ENCODE measurements at places on chromosomes 11 and 22.
A peak's percentile ranks its signal among the peaks of the same experiment; 100 is the strongest.

DNA sequence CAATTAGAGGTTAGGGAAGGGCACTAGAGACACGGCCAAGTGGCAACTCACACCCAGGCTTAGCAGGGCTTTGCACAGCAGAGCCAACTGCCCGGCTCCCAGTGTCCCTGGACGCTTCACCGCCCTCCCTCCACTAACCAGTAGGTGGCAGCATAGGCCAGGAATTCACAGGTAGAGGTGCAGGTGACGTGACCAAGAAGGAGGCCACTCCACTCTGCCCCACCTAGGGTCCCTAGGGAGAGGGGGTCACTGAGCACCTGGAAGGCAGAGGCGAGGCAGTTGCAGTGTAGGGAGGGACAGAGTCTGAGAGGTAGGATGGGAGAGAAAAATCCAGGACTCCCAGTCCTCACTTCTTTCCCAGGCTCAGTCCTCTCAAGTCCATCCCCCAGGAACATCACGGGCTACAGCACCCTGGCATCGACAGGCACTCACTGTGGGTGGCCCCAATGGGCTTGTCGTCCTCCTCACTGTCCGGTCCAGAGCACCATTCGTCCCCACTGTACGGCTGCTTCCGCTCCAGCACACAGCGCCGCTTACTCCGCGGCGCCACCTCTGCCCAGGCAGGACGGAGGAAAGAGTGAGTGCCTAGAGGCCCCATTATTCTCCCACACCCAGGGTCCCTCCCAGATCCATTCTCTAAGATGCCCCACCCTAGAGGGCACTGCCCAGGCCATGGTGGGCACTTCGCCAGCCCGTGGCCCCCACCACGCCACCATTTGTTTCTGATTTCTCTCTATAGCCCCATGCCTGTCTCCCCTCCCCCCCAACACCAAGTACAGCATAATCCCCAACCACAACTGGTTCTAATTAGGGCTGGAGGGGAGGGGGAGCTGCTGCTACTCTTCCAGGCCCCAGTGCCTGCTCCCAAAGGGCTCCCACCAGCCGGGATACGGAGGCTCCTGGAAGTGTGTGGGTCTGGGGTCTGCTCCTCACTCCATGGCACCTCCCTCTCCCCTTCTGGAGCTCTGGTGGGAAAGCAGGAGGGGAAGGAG is 18.4 kb downstream of the BCL9L start:
- peak; percentile 81 for DNase-seq

DNA sequence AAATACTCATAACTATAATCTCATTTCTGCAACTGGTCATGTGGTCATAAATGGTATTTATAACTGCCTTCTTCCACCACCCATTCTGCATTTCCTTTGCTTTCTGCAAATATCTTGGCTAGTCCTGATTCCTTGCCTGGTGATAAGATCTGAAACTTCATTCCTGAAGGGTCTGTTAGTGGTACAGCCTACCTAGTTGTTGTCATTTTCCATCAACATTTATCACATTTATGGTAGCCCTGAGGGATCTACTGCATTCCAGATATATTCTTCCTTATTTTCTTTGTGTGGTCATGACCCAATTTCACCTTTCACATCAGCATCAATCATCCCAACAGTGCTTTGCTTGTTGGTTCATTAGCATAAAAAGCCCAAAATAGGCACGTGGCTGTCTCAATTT is 50.1 kb downstream of the DDX6 start:
- DNase-seq, result no peak

DNA sequence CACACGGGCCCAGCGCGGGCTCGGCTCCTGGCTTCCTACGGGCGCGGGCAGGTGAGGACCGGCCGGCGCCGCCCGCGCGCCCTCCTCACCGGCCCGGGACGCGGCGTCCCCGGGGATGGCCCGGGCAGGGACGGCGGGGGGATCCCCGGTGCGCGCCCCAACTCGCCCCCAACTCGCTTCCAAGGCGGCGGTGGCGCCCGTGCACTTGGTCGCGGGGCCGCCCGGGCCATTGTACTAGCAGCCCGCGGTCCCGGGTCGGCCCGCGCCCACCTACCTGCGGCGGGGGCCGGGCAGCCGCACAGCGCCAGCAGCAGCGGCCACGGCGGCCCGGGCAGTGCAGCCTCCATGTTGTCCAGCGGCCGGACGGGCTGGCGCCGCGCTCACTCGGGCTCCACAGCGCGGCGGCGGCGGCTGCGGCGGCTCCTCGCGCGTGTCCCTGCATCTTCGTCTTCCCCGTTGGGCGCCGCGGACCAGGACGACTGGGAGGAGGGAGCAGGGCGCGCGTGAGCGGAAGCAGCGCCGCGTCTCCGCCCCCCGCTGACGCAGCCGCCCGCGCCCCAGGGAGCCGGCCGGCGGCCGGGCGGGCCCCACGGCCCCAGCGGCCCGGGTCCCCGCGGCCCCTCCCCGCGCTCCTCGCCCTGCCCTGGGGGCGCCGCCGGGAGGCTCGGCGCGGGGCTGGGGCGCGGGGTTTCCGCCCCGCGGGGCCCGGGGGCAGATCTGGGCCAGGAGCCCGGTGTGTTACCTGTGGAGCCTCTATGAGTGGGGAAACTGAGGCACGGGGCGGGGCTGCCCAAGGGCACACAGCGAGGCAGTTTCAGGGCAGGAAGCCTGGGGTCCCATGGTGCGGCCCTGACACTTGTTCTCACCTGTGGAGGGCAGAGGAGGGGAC is 159.3 kb upstream of the GRK3 start:
- no peak for DNase-seq

DNA sequence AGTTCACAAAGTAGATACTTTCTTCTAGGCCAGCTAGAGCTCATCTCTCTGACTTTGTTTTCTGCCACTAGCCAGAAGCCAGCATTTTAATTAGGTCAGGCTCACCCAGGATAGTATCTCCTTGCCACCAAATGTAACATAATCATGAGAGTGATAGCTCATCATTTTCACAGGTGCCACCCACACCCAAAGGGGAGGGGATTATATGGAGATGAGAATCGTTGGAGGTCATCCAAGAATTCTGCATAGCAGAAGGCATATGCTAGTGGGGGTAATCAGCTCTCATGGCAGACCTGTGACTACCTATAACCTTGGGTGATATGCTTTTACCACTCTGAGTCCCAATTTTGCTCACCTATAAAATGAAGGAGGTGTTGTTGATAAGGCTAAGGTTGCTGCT is 523.0 kb downstream of the METTL15 start:
- no peak for DNase-seq

DNA sequence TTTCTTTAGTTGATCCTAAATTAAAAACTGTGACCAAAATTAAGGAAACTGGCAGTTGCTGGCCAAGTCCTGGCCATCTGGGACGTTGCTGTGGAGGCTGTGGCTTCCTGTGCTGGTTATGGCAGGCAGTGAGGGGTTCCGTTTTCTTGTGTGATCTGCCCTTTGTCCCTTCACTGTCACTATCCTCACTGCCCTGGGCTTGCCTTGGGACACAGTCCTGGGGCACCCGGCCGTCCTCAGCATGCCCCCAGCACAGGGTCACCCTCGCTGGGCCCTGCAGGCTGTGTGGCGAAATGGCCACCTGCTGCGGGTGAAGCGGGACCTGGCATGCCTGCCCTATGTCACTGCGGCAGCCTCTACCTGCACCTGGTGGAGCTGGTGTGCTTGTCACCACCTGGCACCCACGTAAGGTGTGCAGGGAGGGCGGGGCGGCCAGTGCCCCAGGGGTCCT is 52.5 kb upstream of the SLC22A12 start:
- no peak for DNase-seq

GRCh38 chr11:134385774-134386565 is 26.1 kb downstream of the B3GAT1 start:
- DNase-seq, result peak; percentile 98

DNA sequence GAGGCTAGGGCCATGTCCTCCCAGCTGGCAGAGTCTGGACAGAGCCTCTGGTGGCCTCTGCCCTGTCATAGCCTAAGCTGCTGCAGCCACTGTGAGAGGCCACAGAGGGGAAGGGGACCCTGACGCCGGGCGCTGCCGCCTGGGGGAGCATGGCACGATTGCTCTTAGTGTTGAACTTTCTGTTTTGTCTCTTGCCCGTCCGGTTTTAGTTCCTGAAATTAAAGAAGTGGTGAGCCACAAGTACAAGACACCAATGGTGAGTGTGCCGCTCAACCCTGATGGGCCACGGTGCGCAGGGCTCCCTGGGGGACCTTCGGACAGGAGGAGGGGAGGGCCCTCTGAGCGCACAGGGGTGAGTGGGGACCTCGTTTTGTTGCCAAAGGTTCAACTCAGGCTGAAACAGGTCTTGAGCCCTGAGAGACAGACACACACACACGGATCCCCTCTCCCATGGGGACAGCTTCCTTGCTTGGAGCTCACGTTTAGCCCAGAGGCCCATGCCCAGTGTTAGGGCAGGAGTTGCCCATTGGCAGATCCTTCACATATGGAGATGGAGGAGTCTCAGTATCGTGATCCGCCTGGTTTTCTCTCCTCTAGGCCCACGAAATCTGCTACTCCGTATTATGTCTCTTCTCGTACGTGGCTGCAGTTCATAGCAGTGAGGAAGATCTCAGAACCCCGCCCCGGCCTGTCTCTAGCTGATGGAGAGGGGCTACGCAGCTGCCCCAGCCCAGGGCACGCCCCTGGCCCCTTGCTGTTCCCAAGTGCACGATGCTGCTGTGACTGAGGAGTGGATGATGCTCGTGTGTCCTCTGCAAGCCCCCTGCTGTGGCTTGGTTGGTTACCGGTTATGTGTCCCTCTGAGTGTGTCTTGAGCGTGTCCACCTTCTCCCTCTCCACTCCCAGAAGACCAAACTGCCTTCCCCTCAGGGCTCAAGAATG is 23.8 kb downstream of the MYBPC3 start:
- DNase-seq, result no peak

- no peak for DNase-seq
These were observed 33.4 kb downstream of the MUC6 start for GRCh38 chr11:1003159-1003558.

GRCh38 chr11:111748035-111748804 is 18.0 kb downstream of the PPP2R1B start:
- peak; percentile 11 for DNase-seq

- DNase-seq, result no peak
These were observed 1.9 kb downstream of the ACR start for GRCh38 chr22:50739894-50740293.

- DNase-seq, result no peak
These were observed 21.9 kb upstream of the CYB5R3 start for GRCh38 chr22:42670921-42671709.

DNA sequence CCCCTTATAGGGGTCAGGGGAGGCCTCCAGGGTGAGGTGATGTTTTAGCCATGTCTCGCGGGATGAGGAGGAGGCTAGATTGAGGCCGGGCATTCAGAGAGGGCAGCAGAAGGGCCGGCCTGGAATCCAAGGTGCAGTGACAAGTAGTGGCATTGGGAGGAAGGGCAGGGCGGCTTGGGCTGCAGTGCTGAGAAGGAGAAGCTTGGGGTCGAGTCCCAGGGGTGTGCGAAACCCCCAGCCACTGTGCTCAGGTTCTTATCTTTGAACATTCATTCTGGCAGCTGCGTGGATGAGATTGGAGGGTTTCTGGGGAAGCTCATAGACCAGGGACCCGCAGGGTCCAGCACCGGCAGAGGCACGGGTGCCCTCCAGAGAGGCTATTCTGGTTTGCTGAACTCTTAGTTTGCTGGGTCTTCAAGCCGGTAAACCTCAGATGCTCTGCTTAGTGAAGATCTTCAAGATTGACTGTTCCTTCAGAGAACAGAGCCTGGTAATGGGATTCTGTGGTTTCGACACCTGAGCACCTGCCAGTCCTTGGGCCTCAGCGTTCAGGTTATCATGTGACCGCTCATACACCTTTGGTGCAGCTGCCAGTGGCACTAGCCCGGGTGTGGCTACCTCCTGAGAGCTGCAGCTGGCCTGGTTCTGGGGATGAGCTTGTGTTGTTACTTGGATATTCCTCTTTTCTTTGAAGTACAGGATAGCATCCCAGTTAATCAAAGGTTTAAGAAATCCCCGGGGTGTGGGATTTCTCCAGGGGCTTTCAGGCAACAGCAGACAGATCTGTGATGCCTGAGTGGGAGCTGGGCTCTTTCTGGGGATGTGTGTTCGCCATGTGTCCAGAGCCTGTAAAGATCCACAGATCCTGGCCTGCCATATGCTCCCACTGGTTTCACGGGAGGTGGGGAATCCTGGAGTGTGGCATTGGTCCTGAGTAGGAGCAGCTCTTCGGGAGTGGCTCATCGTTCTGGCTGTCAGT is 152.8 kb downstream of the TBC1D22A start:
- DNase-seq, result no peak

DNA sequence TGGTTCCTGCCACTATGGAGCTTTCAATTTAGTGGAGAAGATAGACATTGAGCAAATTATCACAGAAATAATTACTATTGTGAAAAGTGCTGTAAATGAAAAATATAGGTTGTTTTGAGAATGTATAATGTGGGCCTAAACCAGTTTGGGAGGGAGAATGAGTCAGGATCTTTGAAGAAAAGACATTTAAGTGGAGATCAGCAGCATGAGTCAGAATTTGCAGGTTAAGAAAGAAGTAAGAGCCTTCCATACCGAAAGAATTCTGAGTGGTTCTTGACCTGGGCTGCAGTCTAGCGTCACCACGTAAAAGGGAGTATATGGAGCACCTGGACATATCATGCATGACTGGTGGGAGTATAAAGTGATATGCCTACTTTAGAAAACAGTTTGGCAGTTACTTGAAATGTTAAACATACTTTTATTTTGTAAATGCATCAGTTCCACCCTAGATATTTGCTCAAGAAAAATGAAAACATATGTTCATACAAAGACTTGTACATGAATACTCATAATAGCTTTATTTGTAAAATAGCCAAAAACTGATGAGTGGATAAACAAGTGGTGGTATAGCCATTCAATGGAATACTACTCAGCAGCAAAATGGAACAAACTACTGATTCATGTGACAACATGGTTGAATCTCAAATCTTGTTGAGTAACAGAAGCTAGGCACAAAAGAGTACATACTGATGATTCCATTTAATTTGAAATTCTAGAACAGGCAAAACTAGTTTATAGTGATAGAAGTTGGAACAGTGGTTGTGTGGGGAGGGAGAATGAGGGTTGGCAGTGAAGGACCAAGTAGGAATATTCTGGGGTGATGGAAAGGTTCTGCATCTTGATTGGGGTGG is 99.2 kb downstream of the STIM1 start:
- DNase-seq, result no peak

GRCh38 chr11:1256257-1257045 is 33.6 kb downstream of the MUC5B start:
- DNase-seq, result no peak

DNA sequence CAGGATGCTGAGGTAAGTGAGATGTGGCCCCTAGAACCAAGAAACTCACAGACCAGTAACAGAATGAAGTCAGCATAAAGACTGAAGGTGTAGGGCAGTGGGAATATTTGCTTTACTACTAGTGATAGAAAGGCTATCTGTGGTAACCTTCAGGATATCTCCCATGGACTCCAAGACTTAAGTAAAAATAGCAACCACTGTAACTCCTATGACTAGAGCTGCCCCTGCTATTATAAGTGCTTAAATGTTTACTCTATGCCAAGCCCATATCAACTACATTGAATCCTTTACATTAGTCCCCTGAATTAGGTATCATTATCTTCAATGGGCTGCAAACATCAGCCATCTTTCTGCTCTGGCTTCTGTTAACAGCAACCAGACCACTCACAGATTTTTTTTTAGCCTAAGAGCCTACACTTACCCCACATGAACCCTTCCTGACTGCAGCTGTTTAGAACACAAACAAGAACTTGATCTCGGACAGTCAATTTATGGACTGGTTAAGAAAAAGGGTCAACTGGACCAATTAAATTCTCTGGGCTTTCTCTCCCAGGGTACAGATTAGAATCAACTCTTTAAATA is 335.1 kb upstream of the API5 start:
- DNase-seq, result peak; percentile 3

- no peak for DNase-seq
These were observed 382.6 kb downstream of the INSC start for GRCh38 chr11:15497366-15497765.
